ENCODE measurements at places on chromosomes 7 and 10.

GRCh38 chr7:45938626-45939302 lies 17.7 kb upstream of the IGFBP3 start:
- DNase-seq: no peak
- no peaks in the 10 kb centered on the region for H3K36me3 ChIP-seq
- H3K27ac ChIP-seq: no peak overlapping the region
- H3K4me3 ChIP-seq: no peak overlapping the region

DNA sequence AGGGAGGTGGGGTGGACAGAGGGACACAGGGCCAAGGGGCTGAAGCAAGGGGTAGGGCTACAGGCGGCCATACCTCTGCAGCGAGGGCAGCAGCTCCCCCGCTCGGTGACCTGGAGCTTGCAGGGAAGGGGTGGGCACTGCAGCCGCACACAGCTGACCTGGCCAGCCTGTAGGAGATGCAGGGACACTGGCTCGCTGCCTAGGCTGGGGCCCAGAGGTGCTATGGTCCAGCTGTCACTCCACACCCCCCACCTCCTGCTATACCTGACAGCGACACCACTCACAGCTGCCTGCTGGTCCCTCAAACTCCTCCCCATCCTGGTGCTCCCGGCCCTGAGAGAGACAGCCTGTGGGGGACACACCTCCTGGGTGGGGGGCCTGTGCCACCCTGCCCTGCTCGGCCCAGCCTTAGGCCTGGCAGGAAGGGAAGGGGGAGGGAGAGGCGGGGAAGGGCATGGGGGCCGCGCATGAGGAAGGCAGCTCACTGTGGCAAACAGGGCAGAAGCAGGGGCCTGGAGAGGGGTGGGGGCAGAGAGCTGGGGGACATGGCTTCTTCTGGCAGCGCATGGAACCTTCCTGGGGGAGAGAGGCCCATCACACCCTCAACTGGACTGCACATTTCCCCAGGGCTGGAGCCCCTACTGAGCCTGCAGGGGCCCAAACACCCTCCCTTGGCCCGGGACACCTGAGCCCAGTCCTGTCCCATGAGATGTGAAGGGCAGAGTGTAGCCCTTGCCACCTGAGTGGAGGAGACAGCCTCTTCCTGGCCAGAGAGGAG lies 23.9 kb downstream of the ATP6V1F start:
- H3K27me3 ChIP-seq: peaks cover 12% of the 10 kb centered on the region
- peaks cover 3% of the 10 kb centered on the region for H3K4me1 ChIP-seq
- H3K36me3 ChIP-seq: no peaks in the 10 kb centered on the region
- no peak overlapping the region for H3K4me3 ChIP-seq
- no peak for DNase-seq

DNA sequence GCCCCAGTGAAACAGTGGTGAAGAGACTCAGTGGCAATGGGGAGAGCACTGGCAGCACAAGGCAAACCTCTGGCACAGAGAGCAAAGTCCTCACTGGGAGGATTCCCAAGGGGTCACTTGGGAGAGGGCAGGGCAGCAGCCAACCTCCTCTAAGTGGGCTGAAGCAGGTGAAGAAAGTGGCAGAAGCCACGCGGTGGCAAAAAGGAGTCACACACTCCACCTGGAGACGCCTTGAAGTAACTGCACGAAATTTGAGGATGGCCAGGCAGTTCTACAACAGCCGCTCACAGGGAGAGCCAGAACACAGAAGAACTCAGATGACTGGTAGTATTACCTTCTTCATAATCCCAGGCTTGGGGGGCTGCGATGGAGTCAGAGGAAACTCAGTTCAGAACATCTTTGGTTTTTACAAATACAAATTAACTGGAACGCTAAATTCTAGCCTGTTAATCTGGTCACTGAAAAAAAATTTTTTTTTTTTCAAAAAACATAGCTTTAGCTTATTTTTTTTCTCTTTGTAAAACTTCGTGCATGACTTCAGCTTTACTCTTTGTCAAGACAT lies 574 bp upstream of the IL6 start:
- peak overlapping the region; percentile 28 for H3K4me3 ChIP-seq
- H3K4me1 ChIP-seq: peaks cover 20% of the 10 kb centered on the region
- no peaks in the 10 kb centered on the region for H3K36me3 ChIP-seq
- no peaks in the 10 kb centered on the region for H3K27me3 ChIP-seq
- H3K27ac ChIP-seq: peak overlapping the region; percentile 27
- peak; percentile 72 for DNase-seq

- no peaks in the 10 kb centered on the region for H3K36me3 ChIP-seq
- H3K4me1 ChIP-seq: peaks cover 13% of the 10 kb centered on the region
- H3K27ac ChIP-seq: no peak overlapping the region
- peaks cover 8% of the 10 kb centered on the region for H3K27me3 ChIP-seq
- H3K4me3 ChIP-seq: no peak overlapping the region
Measured at GRCh38 chr7:64892116-64892515, 11.0 kb upstream of the ZNF273 start.

DNA sequence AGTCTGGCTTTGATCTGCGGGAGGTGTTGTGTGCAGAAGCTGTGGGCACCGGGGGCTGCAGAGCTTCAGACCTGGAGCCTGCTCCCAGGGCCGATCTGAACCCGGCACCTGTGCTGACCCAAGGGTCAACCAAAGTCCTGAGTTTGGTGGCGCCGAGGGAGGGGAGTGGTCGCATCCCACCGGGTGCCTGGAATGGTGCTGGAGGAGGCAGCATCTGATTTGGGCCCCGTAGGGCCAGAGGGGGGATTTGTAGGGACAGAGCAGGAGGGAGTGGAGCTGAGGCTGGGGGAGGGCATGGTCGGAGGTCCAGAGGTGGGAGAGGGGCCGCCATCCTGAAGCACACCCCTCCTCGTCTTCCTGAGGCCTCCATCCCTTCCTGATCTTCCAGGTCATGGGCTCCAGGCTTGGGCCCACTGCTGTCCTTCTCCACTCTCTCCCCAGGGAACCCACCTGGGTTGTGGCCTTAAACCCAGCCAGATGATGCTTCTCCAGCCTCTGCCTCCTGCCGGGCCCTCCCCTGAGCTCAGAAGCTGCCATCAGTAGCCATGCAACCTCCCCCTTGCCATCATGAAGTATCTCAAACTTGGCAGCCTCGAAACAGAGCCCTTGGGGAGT lies 112.9 kb downstream of the LHPP start:
- no peaks in the 10 kb centered on the region for H3K36me3 ChIP-seq
- no peak overlapping the region for H3K27ac ChIP-seq
- no peaks in the 10 kb centered on the region for H3K4me1 ChIP-seq
- no peaks in the 10 kb centered on the region for H3K27me3 ChIP-seq
- H3K4me3 ChIP-seq: no peak overlapping the region
- no peak for DNase-seq

DNA sequence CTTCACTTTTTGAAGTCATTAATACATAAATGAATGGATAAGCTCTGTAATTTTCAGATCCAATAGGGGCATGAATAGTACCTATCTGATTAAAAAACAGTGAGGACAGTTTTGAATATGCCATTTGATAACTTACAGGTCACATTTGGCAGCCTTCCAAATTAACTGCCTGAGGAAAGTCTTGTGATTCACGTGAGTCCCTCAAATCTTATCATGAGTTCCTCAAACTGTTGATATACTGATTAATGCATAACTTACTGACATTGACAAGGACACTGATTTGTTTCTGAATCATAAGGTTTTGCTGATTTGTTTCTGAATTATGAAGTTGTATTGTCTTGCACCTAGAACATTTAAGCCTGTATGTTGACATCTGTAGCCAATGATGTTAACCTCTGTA lies 55.1 kb downstream of the ANKMY2 start:
- no peak for DNase-seq
- H3K27ac ChIP-seq: no peak overlapping the region
- H3K36me3 ChIP-seq: no peaks in the 10 kb centered on the region
- H3K4me3 ChIP-seq: no peak overlapping the region
- H3K27me3 ChIP-seq: no peaks in the 10 kb centered on the region

DNA sequence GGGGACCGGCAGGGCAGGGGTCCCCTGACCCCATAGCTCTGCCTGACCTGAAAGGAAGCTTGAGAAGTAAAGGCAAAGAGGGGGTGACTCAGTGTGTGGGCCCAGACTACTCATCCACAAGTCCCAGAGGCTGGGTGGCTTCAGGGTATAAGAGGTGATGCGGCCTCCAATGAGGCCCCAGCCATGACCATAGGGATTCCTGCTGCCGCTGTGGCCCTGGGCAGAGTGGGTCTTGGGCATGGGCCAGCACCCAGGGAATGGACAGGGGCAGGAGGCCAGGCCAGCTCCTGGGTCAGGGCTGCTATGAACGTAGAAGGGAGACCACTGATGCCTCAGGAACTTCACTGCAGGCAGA lies 64.4 kb upstream of the EBF3 start:
- DNase-seq: no peak
- H3K4me3 ChIP-seq: no peak overlapping the region
- H3K27ac ChIP-seq: no peak overlapping the region
